COR-L47 (cell line): ENCODE measurements at places on chromosomes 3 and 15.

GRCh38 chr15:101187820-101188636, 63.8 kb downstream of the CHSY1 start:
- DNase-seq, result no peak

DNA sequence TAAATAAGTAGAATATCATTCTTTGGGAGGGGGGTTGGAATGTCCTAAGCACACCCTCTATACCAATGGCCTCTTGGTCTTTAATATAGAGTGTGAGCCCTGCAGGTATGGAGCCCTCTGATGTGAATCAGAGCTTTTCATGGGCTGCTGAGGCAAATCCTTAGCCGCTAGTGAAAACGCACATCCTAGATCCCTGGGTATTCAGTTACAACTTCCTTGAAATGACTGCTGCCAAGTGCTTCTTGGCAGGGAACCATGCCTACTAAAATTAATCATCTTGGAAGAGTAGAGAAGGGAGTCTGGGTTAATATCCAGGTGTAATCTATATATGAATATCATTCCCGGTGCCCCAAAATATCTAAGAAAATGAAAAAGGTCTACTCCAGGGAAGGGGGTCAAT, 109.1 kb downstream of the POLQ start:
- DNase-seq, result no peak

DNA sequence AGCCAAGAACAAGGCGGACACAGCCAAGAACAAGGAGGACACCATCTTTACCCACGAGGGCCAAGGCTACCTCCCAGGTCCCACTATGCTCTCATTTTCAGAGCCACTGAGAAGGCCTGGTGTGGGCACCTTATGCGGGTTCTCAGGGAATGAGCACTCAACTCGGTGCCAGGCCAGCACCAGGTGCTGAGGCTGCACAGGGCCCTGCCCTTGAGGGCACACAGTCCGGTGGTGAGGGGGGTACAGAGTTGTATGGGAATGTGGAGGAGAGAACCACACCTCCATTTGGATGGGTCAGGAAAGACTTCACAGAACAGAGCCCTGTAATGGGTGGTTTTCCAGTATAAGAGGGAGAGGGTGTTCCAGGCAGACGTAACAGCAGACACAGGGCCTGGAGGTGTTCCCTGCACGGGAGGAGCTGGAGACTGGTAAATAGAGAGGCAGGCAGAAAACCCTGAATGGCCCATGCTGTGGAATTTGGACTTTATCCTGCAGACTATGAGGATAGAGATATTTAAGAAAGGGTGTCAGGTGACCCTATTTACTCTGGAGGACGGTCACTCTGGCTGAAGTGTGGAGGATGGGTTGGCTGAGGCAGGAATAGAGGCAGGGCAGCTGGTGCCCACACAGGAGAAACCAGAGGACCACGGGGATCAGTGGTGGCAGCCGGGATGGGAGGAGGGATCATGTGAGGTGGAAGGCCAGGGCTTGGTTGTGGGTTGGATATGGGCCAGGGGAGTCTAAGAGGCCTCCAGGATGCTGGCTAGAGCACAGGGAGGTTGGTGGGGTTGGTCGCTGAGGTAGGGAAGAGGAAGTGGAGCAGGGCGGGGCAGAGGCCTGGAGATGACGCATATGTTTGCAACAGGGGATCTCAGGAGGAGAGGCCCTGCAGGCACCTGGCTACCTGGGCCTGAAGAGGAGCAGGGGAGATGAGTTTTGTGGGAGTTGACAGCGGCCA, 34.6 kb downstream of the CRABP1 start:
- DNase-seq, result no peak

- no peak for DNase-seq
Measured at GRCh38 chr3:109033000-109033660, 79.5 kb upstream of the GUCA1C start.

DNA sequence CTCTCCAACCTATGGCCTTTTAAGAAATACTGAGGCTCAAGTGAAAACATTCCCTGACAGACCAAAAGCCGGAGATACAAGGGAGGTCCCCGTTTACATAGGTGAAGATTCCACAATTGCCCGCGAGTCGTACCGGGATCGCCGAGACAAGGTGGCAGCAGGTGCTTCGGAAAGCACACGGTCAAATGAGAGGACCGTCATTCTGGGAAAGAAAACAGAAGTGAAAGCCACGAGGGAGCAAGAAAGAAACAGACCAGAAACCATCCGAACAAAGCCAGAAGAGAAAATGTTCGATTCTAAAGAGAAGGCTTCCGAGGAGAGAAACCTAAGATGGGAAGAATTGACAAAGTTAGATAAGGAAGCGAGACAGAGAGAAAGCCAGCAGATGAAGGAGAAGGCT, 24.8 kb downstream of the SYNM start:
- DNase-seq, result no peak

DNA sequence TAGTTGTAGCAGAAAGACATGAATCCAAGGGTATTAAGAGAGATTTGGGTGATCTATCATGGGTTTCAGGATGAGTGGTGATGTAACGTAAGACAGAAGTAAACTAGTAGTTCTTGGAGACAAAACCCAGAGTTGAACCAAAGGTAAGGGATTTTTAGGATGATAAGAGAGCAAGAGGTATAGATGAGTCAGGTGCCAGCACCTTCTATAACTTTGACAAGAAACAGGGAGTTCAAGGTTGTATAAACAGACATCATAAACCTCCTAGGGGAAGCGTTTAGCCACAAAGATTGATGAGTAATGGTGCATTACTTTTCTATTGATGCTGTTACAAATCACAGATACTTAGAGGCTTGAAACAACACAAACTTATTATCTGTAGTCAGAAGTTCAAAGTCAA, 447.3 kb upstream of the ARHGEF26 start:
- no peak for DNase-seq

DNA sequence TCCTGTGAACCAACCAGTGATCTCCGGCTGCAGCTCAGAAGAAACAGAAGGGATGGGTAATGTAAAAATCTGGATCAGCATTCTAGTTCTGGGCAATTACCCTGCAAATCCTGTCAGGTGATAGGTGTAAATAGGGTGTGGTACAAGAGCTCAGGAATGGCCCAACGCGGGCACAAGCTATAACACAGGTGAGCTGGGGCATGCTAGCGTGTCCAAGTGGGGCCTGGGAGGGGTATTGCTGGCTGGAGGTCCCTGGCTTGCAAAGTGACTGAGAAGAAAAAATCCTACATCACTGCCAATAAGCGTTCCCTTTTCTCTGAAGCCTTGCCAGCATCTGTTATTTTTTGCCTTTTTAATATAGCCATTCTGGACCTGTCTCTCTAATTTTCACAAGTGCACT, 9.7 kb upstream of the CHST2 start:
- no peak for DNase-seq

GRCh38 chr3:70982700-70983140, 600.8 kb downstream of the FOXP1 start:
- DNase-seq, result no peak

DNA sequence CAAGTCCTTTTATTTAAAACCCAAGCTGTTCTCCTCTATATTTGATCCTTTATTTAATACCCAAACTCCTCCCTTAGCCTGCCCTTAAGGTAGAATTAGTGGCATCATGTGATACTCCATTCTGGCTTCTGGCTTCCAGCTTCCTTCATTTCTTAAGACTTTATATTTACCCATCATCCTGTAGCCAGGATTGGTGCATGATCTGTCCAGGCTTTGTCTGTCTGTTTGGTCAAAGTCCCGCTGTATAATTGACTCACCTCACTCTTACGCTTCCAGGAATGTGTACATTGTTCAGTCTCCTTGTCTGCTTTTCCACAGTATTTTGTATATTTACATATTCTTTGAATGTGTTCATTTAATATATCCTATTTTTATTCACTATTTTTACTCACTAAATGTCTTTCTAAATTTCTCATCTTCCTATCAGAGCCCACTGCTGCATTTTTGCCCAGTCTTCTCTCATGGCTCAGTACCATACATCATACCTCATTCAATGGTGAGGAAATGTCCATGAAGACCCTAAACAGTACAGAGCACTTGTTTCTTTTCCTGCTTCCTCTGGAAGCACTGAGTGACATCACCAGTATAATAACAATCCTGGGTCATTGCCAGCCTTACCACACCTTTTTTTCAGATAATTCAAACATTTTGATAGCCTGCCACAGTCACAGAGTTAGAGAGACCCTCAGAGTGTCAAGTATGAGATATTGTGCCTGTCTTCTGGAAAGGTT, 31.5 kb downstream of the TMEM108 start:
- no peak for DNase-seq

DNA sequence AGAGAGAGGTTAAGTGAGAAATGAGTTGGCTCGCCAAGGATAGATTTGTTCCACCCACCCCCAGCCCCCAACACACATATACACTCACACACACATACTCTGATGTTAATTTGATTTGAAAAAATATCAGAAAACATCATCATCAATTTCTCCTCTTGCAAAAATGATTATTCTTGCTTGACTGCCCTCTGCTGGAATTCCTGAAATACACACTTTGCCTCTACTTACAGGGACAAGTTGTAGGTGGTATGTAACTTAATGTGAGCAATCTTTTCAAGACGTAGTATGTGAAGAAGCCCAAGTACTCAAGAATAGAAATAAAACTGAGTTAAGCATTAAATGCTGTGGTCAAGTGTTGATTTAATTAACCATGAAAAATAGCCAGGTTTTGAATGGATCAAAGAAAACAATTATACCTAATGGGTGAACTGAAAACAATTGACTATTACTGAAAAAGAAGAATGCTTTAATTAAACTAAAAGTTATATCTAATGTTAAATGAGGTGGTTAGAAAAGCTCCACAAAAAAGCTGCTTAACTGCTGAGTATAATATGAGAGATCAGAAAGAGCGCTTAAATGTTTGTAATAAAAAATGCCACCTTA, 46.6 kb upstream of the MDFIC2 start:
- no peak for DNase-seq

DNA sequence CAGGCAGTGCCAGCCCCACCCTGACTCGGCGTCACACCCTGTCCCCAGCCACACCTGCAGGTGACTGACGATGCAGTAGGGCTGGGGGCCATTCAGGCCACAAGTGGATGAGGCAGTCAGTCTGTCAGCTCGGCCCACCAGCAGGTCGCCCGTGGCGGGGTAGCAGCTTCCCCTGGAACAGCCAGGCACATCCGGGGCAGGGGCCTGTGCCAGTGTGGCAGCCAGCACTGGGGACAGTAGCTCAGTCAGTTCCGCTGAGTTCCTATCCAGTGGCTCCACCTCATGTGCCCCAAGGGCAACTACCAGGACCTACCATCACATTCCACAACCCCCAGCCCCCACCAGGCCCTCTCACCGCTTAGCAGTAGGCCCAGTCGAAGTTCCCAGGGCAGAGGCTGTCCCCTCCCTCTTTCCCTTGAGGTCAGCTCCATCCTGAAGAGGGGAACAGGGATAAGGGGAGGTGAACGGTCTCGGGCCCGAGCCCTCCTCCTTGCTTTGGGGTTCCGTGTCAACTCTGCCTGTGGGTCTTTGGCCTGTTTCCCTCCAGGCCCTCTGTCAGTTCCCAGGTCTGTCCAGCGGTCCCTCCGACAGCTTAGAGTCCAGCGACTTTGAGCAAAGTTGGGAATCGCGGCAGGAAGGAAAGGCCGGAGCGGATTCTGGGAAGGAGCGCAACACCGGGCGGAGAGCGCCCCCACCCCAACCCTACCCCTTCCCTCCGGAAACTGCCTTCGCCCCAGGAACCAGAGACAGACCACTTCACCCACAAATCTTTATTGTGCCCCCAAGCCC, at the start of gene LAMB2:
TSS of gene LAMB2 (minus strand) at position 614 of the 789 bp plus-strand sequence. CDS start at position 431, 183 bp downstream.
- DNase-seq, result no peak

- DNase-seq, result no peak
Measured at GRCh38 chr15:89754361-89755154, 3.5 kb upstream of the MESP1 start.

- DNase-seq, result no peak
Measured at GRCh38 chr15:63236272-63236671, 41.1 kb upstream of the APH1B start.

DNA sequence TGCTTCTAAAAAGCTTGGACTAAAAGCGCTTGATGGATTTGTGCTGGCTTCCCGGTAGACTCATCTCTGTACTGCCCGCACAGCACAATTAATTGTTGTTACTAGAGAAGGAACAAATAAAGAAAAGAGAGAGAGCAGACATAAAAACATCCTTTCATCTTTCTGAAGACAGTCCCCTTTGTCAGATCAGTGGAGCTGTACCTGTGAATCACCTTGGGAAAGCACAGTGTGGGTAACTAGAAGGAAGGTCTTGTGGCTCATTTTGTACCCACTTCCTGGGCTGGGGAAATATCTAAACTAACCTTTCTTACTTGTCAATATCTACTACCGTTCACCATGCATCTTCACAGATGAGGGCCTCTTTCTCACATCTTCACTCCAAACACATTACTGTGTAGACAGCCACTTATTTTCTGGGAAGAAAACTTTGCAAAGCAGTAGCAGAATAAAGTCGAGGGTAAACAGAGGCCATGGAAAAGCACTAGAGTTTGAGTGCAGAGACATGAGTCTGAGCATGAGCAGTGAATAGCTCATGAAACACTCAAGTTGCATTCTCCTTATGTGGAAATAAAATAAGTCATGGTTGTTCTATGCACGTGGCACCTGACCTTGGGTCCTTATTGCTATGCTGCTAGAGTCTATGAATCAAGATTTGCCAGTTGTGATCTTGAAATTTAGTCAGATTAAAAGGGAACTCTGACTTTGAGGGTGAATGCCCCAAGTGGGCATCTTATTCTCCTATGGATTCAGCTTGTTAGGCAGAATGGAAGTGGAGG, 169.3 kb downstream of the LPP start:
- DNase-seq, result no peak

GRCh38 chr3:14266361-14266760, 87.7 kb downstream of the LSM3 start:
- DNase-seq, result no peak

GRCh38 chr3:69122403-69122802, at the start of gene LMOD3:
LMOD3 (minus strand) TSS chr3:69122595; CDS start chr3:69122386, 209 bp downstream.
- no peak for DNase-seq

DNA sequence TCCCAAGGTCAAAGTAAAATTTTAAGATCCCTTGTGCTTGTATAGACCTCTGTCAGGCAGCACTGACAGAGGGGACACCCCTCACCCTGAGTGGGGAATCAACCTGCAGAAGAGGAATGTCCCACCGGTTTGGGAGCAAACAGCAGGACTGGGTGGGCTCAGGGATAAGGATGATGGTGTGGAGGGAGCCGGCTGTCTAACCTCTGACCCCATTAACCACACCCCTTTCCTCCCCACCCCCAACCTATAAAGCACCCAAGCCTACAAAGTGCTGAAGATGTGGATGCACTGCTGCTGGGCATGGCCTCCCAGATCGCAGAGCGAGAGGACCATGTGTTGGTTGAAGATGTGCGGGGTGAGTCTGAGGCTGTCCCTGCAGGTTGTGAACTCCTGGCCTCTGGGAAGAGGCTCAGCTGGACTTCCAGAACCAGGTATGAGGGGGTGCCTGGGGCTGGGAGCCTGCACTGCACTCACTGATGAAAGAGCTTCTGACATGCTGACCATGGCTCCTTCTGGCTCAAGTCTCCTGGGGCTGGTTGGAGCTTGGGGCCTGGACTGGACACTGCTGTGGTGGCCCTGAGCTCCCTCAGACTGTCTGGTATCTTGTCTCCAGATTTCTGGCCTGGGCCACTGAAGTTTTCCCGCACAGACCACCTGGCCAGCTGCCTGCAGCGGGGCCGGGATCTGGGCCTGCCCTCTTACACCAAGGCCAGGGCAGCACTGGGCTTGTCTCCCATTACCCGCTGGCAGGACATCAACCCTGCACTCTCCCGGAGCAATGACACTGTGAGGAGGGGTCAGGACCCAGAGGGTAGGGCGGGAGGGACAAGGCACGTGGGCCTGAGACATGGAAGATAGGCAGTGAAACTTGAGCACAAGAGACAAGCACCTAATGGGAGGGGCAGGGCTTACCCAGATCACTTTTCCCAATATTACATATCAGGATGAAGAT, 9.3 kb downstream of the DUOX1 start:
- no peak for DNase-seq

- no peak for DNase-seq
Measured at GRCh38 chr3:36305929-36306520, 74.3 kb upstream of the STAC start.

- no peak for DNase-seq
Measured at GRCh38 chr3:158717576-158717975, 14.7 kb downstream of the RARRES1 start.
